ENCODE measurements at places on chromosomes 3 and 15.

DNA sequence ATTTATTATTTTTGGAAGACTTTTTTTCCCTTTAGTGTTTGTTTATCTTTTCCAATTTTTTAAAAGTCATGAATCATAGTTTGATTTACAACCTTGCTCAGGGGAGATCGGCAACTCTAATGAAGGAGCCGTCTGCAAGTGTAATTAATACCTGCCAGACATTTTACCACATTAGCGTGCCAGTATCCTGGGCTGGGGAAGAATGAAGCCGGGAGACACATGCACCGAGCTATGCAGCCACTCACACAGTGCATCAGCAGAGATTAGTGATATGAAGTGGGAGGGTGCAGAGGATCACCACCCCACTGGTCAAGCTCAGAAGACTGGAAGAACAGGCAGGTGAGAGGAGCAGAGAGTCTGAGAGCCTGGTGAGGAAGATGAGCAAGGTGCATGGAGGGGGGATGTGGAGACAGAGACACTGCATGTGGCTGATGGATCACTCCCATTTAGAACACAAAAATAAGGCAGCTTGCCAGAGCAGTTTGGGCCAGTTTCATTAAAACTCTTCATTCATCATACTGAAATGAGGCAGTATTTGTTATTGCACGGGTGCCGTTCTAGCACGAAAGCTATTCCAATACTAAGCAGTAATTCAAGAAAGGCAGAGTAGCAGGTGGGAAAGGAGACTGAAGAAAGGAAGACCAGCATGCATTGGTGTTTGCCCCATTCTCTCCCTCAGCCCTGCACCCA, 821.6 kb downstream of the TUSC7 start:
- DNase-seq: no peak

- no peak for DNase-seq
These were observed at the start of gene TRH for GRCh38 chr3:129974564-129974832. Gene TRH, plus strand, starts transcription at chr3:129974720. Its CDS starts 1,097 bp downstream, at chr3:129975817.

DNA sequence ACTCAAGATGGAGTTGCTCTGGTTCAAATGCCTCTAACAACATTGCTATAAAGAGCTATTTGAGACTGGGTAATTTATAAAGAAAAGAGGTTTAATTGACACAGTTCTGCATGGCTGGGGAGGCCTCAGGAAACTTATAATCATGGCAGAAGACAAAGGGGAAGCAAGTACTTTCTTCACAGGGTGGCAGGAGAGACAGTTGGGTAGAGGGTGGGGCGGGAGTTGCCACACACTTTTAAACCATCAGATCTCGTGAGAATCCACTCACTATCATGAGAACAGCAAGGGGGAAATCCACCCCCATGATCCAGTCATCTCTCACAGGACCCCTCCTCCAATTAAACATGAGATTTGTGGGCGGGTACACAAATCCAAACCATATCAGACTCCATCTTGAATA, 30.7 kb downstream of the MAP2K5 start:
- no peak for DNase-seq

DNA sequence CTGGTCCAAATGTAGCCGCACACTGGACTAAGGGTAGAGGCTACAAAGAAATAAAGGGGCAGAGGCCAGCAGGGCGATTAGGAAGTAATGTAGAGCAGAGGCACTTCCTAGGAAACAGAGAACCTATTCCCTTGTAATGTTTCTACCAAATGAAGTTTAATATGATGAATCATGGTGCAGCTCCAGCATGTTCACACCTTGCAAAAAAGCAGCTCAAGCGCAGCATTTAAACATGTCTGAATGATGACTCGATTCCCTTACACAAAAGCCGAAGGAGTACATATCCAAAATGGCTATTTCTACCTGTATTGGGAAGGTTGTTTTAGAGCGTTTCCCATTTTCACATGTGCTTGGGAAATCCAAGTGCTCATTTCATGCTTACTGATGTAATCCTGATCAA, 204.8 kb downstream of the MECOM start:
- no peak for DNase-seq

DNA sequence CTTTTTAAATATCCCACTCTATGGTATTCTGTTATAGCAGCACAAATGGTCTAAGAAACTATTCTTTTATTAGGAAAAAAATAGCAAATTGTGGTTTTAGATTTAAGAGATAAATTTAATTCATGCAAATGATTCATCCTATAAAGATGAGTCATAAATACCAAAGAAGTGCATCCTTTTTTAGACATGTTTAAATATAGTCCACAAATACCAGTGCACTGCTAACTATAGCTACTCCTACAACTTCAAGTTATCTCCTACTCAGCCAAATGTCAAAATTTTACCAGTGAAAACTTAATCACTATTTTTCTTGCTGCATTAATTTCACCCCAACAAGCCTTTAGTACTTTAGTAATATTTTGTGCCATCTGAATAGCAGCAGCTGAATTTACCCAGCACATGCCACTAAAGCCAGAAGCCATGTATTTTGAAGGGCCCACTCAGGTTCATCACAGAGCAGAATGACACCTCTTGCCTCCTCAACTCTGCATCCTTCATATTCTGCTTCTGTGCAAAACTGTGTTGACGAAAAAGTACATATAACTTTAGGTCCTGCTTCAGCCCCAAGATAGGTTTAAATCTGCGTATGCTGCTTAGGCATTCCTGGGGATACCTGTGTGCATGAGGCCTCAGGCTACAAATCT, 24.9 kb downstream of the CX3CR1 start:
- no peak for DNase-seq

Measured in LoVo (cell line).